ENCODE measurements at places on chromosomes 5 and 9. TPM values are rescaled to one million over a fixed set of nuclear protein-coding genes. Genes with fewer than 3 reads are reported as not detected.

Gene WDR31
- total RNA-seq: 0.29 TPM

Gene KIAA0825
- total RNA-seq: 2.6 TPM

Gene TAF1L
- total RNA-seq: not detected

Gene PCDHA2
- total RNA-seq: not detected

Gene CCL21
- total RNA-seq: not detected

Measured in vein endothelial cell (primary cell).